ENCODE measurements at places on chromosomes 13 and 19.

GRCh38 chr13:105058517-105058916 lies 1476.9 kb downstream of the EFNB2 start:
- no peak for DNase-seq

DNA sequence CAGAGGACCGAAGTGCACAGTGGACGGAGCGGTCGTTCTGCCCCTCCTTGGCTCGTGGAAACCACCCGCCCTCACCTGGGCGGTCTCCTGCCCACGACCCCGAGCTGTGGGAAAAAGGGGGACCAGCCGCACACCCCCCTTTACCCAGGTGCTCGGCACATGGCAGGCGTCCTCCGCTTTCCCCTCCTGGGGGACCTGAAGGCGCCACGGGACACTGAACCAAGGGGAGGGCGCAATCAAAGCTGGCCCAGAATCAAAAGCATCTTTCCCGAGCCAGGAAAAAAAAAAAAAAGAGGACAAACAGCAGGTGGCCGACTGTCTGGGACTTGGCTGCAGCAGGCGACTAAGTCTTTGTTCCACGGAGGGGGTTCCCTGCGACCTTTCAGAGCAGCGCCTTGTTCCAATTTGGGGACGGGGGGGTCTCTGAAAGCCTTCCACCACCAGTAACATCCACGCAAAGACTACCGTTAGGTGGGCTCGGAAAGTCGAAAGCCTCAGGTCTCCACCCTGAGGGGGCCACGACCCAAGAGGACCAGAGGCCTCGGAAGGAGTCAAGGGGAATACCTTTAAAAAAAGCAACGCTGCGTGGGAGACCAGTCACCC lies 1.1 kb downstream of the MBD3 start:
- peak; percentile 68 for DNase-seq

DNA sequence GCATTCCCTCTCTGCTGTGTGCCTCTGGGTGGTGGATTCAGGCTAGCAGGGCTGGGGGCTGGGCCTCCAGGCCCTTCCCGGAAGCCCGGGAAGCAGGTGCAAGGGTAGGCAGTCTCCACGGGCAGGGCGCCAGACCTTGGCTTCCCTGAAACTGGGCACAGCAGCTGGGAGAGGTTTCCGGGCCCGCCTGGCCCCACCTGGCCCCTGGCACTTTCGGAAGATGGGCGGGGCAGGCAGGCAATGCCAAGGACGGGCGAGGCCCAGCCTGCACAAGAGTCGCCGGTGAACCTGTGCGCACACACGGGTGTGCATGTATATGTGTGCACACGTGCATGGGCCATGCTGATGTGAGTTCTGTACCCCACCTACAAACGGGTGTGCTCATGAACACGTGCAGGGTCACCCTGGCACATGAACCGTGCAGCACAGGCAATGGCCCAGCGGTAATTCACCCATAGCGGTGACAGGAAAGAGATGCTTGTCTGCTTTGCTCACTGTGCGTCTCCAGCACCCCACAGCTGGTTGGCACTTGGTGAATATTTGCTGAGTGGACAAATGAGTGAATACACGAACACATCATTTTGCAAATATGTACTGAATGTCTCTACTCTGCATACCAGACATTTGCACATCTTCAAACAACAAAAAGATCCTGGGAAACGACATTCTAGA lies 15.3 kb downstream of the GADD45B start:
- DNase-seq = no peak

- no peak for DNase-seq
Observed at GRCh38 chr19:2048959-2049740, 1.9 kb downstream of the MKNK2 start.

GRCh38 chr13:23730251-23730650 lies 158.9 kb downstream of the MIPEP start:
- no peak for DNase-seq

- no peak for DNase-seq
Observed at GRCh38 chr19:44927746-44928145, 13.3 kb downstream of the APOC1 start.

DNA sequence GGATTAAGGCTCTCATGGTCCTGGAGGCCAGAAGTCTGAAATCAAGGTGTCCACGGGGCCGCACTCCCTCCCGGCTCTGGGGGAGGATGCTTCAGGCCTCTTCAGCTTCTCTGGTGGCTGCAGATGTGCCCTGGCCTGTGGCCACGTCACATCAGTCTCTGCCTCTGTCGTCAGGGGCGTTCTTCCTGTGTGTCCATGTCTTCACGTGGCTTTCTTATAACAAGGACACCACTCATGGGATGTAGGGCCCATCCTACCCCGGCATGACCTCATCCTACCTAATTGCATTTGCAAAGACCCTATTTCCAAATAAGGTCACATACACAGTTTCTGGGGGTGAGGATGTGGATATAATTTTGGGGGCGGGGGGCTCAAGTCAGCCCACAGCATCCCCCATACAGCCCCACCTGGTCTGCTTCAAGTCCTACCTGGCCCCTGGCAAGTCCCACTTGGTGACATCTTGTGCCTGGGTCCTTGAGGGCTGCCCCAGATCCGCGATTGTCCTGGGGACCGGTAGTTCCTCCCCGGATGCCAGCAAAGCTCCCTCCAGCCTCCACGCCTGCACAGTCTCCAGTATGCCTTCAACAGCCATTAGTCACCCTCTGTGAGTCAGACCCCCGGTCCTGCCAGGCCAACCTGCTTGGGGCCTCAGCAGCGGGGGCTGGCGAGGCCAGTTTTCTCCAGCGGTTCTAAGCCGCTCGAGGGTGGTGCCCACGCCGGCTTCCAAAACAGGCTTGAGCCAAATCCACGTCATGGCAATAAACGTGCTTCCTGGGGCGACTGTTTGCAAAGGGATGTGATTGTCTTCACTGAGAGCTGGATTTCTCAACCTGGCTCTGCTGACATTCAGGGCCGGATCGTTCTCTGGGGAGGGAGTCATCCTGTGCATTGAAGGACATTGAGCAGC lies 32.2 kb downstream of the MYO9B start:
- DNase-seq = no peak

- DNase-seq = no peak
Observed at GRCh38 chr13:112842343-112842856, 126.6 kb upstream of the MCF2L start.

- DNase-seq = no peak
Observed at GRCh38 chr13:76927955-76928354, 20.4 kb upstream of the ACOD1 start.

- peak; percentile 55 for DNase-seq
Observed at GRCh38 chr13:46831588-46832194, 34.7 kb upstream of the ESD start.

- no peak for DNase-seq
Observed at GRCh38 chr19:46824890-46825730, 25.5 kb downstream of the AP2S1 start.

GRCh38 chr13:102873653-102874052 lies 27.8 kb downstream of the ERCC5 start:
- no peak for DNase-seq

GRCh38 chr13:50646070-50646469 lies 197.4 kb downstream of the DLEU7 start:
- no peak for DNase-seq

DNA sequence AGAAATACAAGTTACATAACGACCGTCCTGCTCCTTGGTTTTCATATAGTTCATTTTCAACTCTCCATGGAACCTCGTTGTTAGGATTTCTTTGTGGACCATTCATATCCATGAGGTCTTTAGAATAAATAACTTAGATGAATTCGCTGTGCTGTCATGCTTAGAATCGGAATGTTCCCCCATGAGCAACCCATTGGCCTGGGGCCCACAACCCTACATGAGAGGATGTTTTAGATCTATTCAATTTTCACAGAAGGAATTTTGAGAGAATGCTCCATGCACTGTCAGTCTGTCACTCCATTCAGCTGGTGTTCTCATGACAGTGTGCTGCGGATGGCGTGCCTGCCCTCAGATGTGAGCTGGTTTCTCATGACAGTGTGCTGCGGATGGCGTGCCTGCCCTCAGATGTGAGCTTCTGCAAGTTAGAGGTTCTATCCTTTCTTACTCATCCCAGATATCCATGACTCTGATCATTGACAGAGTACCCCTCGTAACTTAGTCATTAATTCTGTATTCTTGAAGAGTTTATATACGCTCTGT lies 1193.1 kb downstream of the EFNB2 start:
- DNase-seq = no peak

DNA sequence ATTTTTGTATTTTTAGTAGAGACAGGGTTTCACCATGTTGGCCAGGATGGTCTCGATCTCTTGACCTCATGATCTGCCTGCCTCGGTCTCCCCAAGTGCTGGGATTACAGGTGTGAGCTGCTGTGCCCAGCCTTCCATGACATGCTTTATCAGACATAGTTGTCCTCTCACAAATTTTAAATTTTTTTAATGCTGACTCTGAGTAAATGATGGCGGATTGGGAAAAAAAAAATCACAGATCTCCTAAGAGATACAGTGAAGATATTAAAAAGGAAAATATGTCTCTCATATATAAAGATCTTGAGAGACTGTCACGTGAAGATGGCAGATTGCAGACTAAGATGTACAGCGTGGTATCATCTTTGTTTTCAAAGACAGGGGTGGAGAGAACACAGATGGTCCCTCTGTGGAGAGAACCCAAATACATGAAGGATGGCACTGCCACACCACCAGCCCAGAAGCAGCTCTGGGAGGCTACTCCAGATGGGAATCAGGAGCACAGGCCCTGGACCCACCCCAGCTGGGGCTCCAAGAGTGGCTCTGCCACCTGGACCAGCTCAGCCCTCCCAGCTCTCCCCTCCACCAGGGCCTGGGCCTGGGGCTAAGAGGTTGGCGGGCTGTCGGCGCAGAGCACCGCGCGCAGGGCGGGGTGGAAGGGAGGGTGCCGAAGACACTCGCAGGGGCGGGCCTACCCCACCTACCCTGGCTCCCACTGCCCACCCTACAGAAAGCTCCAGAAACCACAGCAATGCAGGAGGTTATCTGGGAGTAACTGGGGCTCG lies 20.0 kb upstream of the CCNP start:
- DNase-seq = no peak

DNA sequence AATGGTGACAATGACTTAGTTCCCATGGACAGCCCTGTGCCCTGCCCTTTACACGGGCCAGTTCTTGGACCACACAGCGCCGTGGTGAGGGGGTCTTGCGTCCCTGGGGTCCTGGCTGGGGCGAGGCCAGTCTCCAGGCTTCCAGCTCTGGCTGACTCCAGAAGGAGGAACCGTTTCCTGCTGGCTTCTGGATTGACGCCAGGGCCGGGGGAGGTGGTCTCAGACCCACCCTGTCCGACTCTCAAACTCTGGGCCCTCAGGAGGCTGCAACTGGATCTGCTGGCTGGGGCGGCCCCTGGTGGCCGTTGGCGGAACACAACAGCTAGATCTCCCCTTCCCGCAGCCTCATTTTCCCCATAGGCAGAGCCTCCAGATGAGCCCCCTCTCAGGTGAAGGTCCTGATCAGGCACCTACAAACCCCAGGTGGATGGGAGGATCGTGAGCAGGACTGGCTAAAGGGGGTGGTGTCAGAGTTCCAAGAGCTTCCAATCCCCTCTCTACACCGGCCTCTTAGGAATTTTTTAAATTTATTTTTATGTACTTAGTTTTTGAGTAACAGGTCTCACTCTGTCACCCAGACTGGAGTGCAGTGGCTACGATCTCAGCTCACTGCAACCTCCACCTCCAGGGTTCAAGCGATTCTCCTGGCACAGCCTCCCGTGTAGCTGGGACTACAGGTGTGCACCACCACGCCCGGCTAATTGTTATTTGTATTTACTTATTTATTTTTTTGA lies 8.0 kb downstream of the CCDC194 start:
- DNase-seq = peak; percentile 87

GRCh38 chr19:35216833-35217648 lies 11.5 kb downstream of the FAM187B start:
- no peak for DNase-seq

DNA sequence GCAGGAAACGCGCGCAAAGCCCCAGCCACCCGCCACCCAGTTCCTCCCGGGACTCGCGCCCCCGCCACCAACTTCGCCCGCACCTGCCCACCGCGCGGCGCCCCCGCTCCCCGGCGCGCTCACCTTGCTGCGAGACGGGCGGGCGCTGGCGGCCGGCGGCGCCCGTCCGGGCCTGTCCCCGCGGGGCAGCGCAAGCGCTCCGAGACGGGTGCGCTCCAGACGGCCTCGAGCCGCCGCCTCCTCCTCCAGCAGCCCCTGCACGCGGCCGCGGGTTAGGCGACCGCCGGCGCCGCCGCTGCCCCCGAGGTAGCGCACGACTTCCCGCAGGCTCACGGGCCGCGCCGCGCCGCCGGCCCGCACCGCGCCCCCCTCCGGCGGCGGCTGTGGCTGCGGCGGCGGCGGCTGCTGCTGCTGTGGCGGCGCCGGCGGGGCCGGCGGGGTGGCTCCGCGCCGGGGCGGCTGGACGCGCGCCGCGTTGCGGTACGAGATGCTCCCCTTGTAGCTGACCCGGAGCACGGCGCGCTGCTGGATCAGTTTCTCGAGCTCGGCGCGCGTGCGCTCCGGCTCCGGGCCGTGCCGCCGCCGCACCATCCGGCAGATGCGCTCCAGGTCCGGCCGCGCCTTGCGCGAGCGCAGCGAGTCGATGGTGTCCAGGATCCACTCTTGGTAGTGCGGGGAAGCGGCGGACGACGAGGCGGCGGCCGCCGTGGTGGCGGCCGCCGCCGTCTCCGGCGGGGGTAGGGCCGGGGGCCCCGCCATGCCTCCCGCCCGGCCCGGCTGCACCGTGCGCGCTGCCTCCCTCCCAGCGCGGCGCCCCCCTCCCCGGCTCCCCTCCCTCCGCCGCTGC lies 666 bp downstream of the SAMD1 start:
- peak; percentile 80 for DNase-seq

GRCh38 chr19:34226036-34226435 lies 28.3 kb upstream of the GARRE1 start:
- DNase-seq = no peak

DNA sequence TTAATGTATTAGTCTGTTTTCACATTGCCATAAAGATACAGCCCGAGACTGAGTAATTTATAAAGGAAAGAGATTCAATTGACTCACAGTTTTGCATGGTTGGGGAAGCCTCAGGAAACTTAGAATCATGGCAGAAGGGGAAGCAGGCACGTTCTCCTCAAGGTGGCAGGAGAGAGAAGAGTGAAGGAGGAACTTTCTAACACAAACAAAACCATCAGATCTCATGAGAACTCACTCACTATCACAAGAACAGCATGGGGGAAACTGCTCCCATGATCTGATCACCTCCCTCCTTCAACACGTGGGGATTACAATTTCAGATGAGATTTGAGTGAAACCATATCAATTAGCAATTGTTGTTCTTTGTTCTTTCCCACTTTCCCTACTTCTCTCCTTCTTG lies 689.0 kb upstream of the SLITRK1 start:
- DNase-seq = no peak

- no peak for DNase-seq
Observed at GRCh38 chr13:33722216-33722915, 95.6 kb upstream of the RFC3 start.

- DNase-seq = no peak
Observed at GRCh38 chr13:45200701-45201232, at the start of gene KCTD4. Gene KCTD4, minus strand, starts transcription at chr13:45201045. Its CDS starts 6,478 bp downstream, at chr13:45194567.

GRCh38 chr19:17757125-17757524 lies 5.8 kb downstream of the FCHO1 start:
- DNase-seq = no peak

GRCh38 chr13:85582890-85583289 lies 216.3 kb downstream of the SLITRK6 start:
- no peak for DNase-seq

- DNase-seq = no peak
Observed at GRCh38 chr13:55410398-55411330, 1730.1 kb upstream of the PRR20A start.

GRCh38 chr13:98442391-98443230 lies 134.3 kb downstream of the STK24 start:
- DNase-seq = no peak

GRCh38 chr19:29881386-29881785 lies 60.7 kb upstream of the URI1 start:
- DNase-seq = no peak

All from activated CD8-positive, alpha-beta memory T cell treated with anti-CD3 and anti-CD28 coated beads, Interleukin-2, amount 50 U/mL, for 48 hours (primary cell).